ENCODE measurements at places on chromosomes 16 and 17.

- DNase-seq, result peak; percentile 41
These were observed 8.8 kb upstream of the CEP112 start for GRCh38 chr17:66200685-66201092.

GRCh38 chr16:87621550-87621829 is 19.2 kb downstream of the JPH3 start:
- DNase-seq, result no peak

GRCh38 chr17:83079352-83079747 is at the start of gene METRNL:
Gene METRNL, plus strand, starts transcription at chr17:83079609. Its CDS starts 207 bp downstream, at chr17:83079816.
- DNase-seq, result peak; percentile 14

- no peak for DNase-seq
These were observed 10.2 kb upstream of the PHKG2 start for GRCh38 chr16:30737794-30738648.

GRCh38 chr17:34171245-34171818 is 83.8 kb upstream of the CCL2 start:
- DNase-seq, result peak; percentile 46

DNA sequence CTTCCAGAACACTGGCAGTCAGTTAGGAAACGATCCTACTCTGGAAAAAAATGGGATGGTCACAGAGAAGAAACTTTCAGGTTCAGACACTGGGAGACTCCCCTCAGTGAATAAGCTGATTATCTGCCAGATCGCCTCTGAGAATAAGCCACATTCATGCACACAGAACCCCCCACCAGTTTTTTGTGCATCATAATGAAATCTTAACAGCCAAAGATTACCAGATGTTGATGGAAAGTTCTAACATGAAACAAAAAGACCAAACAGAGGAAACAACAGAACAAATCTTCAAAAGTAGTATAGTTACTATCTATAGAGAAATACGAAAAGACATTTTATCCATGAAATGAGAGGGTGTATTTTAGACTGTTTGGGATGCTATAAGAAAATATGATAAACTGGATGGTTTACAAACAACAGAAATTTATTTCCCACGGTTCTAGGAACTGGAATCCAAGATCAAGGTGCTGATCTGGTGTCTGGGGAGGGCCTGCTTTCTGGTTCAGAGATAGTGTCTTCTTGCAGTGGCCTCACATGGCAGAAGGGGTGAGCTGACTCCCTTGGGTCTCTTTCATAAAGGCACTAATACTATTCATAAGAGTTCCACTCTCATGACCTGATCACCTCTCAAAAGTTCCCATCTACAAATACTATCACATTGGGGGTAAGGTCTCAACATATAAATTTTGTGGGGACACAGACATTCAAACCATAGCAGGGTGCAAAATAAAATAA is 8.0 kb upstream of the AMZ2 start:
- DNase-seq, result no peak

- DNase-seq, result no peak
These were observed 20.6 kb downstream of the ABAT start for GRCh38 chr16:8694795-8695728.

DNA sequence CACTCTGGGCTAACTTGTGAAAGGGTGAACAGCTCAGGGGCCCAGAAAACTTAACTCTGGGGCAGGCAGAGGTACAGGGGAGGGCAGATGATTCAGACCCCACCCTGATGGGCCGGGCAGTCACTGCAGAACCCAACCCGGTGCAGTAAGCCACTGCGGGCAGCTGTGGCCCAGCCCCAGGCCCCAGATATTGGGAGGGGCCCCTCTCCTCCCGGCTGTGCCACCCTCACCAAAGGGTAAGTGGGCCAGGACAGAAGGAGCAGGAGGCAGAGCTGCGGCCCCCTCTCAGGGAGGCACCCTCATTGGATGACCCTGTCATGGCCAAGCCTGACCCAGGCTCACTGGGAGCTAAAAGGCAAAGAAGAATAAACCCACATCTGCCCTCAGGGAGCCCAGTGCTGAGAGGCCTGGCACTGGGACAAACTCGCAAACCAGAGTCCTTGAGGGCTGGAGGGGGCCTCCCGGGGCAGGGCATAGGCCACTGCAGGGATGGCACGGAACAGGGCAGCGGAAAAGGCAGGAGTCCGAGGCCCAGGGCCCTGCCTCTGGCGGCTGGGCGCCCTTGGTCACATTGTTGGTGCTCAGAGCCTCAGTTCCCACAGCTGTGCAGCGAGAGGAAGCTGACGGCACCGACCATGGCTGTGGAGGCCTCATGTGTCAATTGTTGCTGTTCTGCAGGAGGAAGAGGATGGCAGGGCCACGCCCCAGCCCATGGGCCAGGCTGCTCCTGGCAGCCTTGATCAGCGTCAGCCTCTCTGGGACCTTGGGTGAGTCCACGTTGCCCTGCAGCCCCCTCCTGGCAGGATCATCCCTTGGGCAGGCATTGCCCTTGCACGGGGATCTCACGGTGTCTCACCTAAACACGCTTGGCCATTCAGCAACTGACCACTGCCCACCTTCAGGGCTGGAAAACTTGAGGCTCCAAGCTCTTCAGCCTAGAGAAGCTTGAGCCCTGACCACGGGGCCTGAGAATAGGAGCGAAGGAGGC is 3.1 kb downstream of the ITGB4 start:
- DNase-seq, result no peak

- DNase-seq, result no peak
These were observed 69.3 kb downstream of the ABR start for GRCh38 chr17:1110541-1110861.

GRCh38 chr16:81823111-81823510 is 44.0 kb downstream of the PLCG2 start:
- DNase-seq, result peak; percentile 35

DNA sequence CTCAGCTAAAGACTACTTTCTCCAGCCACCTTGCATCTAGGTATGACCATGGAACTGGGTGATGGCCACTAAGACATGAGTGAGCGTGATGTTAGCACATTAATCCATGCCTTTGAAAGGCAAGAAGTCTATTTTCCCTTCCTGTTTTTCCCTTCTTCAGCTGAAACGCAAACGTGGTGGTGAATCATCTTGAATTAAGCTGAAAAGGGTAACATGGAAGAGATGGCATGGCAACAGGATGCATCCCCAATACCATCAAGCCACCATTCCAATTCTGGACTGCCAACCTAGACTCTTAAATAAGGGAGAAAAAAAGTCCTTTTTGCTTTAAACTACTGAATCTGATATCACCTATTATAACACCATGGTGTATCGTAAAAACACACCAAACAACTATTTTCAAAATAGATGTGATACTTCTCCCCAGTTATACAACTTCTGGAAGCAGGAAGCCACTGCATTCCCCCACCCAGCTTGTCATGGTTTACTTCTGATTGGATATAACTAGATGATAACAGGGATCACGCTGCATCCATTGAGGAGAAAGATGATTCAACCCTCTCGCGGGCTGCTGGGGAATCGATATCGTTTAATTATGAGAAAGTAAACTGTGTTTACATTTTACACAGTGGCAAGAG is 368.6 kb downstream of the CDH13 start:
- DNase-seq, result no peak

- no peak for DNase-seq
These were observed 66.5 kb upstream of the CDH5 start for GRCh38 chr16:66300037-66300436.

- DNase-seq, result no peak
These were observed 6.5 kb downstream of the CEP20 start for GRCh38 chr16:15881794-15882379.

- DNase-seq, result no peak
These were observed 27.6 kb downstream of the NEUROD2 start for GRCh38 chr17:39580082-39580468.

- peak; percentile 28 for DNase-seq
These were observed 3.6 kb downstream of the KCNJ2 start for GRCh38 chr17:70172923-70173322.

- peak; percentile 80 for DNase-seq
These were observed 14.0 kb downstream of the UBALD2 start for GRCh38 chr17:76278952-76279741.

GRCh38 chr17:78343543-78344201 is 16.2 kb downstream of the SOCS3 start:
- no peak for DNase-seq

GRCh38 chr17:69744512-69745070 is 330.1 kb downstream of the MAP2K6 start:
- no peak for DNase-seq

GRCh38 chr16:30757316-30757715 is 4.5 kb downstream of the CFAP119 start:
- DNase-seq, result no peak

DNA sequence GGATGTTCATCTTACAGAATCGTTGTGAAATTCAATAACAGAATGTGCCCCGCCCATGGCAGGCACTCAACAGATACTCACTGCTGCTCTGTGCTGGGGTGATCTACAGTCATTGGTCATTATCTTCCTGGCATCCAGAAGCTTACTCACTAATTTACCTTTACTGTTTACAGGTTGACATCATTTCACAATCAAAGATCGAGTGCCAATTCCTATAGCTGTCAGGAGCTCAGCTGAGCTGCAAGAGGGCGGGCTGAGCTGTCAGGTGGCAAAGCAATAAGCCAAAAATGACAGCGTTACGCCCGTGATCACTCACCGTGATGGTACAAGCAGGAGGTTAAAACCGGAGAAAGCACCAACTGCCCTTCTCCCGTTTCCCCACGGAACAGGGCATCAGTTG is 51.2 kb downstream of the LITAF start:
- DNase-seq, result no peak

GRCh38 chr17:36188891-36189306 is 7.7 kb downstream of the CCL3L1 start:
- DNase-seq, result peak; percentile 82

- DNase-seq, result peak; percentile 52
These were observed 119.7 kb upstream of the MYOCD start for GRCh38 chr17:12545877-12546513.
